ENCODE measurements at places on chromosomes 1 and 21.

DNA sequence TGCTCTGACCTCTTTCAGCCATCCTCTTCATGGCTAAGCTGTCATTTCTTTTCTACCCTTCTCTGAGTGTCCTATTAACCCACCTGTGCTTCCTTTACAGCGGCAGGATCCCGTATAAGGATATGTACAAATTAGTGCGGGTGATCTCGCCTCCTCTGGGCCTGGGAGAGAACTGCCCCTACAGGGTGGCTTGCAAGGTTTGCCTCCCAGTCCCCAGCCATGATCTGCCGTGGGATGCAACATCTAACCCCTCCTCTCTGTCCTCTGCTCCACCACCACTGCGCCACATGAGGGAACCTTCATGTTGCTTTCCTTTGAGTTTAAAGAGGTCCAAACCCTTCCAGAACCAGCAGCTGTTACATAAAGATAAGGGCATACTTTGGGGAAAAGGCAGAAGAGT lies 282.2 kb downstream of the ZNF648 start:
- DNase-seq = no peak

DNA sequence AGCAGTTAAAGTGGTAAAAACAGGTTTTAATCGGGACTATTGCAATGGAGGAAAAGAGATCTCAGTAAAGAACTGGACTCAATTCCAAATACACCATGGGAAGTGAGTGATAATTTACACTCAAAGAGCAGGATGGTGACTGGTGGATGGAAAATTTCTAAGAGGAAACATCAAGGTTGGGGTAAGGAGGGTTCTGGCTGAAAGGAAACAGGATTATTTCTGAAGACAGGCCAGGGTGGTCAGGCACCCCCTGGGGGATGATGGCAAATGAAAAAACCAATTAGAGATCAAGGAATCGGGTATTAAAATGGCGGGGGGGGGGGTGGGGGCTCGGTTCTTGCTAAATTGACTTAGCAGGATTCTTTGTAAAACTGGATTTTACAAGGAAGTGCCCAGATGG lies 12.3 kb upstream of the HSD11B1 start:
- no peak for DNase-seq

DNA sequence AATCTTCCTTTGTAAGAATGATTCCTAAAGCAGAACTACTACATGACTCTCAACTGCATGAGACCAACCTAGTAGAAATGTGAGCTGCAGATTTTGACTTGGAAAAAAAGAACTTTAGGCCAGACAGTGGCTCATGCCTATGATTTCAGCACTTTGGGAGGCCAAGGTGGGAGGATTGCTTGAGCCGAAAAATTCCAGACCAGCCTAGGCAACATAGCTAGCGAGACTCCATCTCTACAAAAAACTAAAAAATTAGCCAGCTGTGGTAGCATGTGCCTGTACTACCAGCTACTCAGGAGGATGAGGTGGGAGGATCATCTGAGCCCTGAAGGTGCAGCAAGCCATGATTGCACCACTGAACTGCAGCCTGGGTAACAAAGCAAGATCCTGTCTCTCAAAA lies 24.7 kb upstream of the ITLN2 start:
- DNase-seq = no peak

DNA sequence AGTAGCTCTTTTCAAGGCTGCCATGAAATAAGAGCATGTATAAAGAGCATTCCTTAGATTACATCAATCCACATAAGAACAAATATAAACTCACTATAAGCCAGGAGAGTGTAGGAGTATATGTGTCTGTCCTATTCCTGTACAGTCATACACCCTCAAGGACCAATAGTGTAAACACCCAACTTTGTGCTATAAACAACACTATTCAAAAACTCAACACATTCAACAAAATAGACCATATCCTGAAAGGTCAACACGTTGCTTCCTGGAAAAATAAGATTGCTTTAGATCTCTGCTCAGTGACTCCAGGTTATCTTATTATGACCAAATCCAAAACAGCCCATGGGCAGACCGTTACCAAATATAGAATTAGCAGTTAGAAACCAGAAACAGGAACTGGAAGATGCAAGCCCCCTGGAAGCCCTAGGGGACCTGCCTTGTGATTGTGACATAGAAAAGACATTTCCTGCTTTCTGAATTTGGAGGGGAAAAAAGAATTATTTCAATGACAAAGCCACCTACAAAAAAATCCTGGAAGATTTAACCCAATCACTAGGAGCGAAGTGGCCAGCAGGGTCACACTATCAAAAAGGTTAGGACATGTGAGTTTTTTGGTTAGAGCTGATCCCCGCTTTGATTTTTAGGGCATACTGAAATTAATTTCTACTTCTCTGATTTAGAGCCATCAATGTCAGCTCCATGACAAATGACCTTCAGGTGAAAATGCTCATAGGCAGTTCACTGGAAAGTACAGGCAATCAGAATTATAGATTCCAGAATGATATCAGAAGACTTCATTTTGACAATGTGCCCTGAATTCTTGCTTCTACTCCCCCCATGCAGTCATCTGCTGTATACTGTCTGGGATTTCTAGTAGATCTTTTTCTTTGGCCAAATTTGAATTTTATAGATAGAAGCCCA lies 59.9 kb downstream of the LRRC8C start:
- DNase-seq = no peak

DNA sequence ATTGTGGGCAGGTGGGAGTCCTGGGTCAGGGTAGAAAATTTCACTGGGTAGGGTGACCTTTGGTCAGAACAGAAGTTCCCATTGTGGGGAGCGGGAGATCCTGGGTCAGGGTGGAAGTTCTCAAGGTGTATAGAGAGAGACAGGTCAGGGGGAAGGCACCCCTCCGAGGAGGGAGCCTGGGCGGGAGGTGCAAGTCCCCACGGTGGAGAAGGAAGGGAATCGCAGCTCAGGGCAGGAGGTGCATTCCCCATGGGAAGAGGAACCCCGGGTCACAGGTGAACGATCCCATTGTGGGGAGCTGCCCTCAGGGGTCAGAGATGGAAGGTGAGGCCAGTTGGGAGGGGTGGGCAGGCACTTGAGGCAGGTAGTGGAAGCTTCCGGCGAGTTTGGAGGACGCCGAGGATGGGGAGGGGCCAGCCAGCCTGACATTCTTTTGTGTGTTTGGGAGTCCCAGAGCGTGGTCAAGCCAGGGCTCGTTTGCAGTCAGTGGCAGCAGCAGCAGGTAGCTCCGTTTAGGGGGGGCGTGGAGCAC lies 637 bp downstream of the LYPLA2 start:
- DNase-seq = no peak

GRCh38 chr1:117392771-117393170 lies 25.5 kb downstream of the MAN1A2 start:
- no peak for DNase-seq

GRCh38 chr1:152673016-152673415 lies 2.1 kb upstream of the LCE2C start:
- no peak for DNase-seq

GRCh38 chr1:104468282-104468681 lies 718.6 kb downstream of the AMY1C start:
- DNase-seq = no peak

- DNase-seq = no peak
Observed at GRCh38 chr1:154720328-154721297, 112.6 kb upstream of the ADAR start.

- DNase-seq = no peak
Observed at GRCh38 chr1:92030656-92031107, 897 bp downstream of the EPHX4 start.

DNA sequence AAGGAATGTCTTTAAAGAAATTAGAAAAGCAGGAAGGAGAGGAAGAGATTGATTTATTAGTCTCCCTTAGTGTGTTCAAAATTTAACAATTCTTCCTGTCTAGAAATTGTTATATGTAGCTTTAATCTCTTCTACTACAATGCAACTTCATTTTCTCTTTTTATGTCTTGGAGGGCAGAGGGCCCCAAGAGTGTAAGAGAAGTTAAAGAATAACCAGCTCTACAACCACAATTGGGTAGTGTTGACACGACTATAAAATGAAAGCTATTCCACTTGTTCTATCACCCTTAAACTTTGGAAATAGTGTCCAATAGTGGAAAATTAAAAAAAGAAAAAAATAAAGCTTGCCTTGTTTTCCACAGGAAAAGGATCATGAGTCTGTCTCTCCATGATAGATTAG lies 82.6 kb upstream of the DPYD start:
- DNase-seq = no peak

- DNase-seq = no peak
Observed at GRCh38 chr1:92923664-92924063, 37.6 kb downstream of the DIPK1A start.
